Stimulated activated CD4-positive, alpha-beta T cell treated with anti-CD3 and anti-CD28 coated beads, Interleukin-15, amount 100 ng/mL, for 24 hours (primary cell): ENCODE measurements at places on chromosomes 5 and 9.

GRCh38 chr5:167716126-167716775 lies 575.2 kb upstream of the WWC1 start:
- DNase-seq = no peak

GRCh38 chr5:102932781-102933180 lies 177.7 kb downstream of the PAM start:
- no peak for DNase-seq

DNA sequence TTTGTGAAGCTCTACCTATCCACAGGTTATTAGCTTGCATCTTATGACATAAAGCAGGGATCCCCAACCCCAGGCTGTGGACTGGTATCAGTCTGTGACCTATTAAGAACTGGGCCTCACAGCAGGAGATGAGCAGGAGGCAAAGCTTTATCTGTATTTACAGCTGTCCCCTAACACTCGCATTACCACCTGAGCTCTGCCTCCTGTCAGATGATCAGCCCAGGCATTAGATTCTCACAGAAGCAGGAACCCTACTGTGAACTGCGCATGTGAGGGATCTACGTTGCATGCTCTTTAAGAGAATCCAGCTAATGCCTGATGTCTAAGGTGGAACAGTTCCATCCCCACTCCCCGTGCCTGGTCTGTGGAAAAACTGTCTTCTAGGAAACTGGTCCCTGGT lies 19.7 kb downstream of the FBXW11 start:
- no peak for DNase-seq

DNA sequence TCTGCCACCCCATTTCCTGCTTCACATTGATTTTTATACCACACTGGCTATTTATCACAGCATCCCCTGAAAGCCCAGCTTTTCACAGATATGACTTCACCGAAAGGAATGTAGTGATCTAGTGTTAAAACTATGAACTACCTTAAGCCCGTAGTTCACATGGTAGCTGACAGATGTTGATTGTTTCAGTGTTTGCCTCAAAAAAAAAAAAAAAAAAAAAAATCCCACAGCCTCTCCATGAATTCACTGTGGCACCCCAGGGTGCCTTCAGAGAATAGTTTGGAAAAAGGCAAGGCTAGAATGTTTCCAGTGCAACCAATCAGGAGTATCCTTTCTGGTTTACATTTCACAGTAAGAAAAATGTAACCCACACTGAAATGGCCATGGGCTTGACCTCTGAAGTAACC lies 37.1 kb downstream of the GLIS3 start:
- no peak for DNase-seq

- DNase-seq = no peak
Observed at GRCh38 chr9:19298436-19299000, 68.0 kb downstream of the DENND4C start.

- no peak for DNase-seq
Observed at GRCh38 chr5:106780355-106780754, 890.4 kb downstream of the EFNA5 start.

GRCh38 chr9:37508135-37508833 lies 22.5 kb downstream of the POLR1E start:
- no peak for DNase-seq

GRCh38 chr9:99039505-99040182 lies 65.3 kb upstream of the TGFBR1 start:
- DNase-seq = no peak

DNA sequence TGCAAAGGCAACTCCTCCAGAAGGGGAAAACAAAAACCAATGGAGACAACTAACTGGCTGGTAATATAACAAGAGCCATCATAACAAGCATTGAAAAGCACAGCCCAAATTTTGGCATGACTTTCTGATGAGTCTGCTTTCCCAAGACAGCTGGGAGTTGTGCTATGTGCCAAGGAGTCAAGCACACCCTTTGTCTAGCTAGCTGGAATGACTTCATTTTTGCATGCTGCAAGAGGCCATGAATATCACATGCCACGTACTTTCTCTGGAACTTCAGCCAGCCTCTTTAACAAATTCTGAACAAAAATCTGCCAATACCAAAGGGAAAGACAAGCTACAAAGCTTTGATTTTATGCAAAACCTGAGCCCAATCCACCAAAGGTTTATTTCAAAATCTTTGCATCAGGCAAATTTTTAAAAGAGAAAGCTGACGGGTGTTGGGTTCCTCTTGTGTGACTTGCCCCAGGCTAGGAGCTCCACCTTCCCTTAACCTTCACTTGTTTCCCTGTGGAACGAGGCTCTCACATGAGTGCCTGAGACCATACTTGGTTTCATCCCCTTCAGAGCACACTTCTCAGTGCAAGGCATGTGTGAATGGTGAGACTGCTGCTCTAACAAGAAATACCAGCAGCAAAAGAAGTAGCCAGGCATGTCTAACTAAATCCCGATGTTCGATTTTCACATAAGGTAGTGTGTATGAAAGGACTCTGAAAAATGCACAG lies 47.3 kb downstream of the S1PR3 start:
- no peak for DNase-seq

DNA sequence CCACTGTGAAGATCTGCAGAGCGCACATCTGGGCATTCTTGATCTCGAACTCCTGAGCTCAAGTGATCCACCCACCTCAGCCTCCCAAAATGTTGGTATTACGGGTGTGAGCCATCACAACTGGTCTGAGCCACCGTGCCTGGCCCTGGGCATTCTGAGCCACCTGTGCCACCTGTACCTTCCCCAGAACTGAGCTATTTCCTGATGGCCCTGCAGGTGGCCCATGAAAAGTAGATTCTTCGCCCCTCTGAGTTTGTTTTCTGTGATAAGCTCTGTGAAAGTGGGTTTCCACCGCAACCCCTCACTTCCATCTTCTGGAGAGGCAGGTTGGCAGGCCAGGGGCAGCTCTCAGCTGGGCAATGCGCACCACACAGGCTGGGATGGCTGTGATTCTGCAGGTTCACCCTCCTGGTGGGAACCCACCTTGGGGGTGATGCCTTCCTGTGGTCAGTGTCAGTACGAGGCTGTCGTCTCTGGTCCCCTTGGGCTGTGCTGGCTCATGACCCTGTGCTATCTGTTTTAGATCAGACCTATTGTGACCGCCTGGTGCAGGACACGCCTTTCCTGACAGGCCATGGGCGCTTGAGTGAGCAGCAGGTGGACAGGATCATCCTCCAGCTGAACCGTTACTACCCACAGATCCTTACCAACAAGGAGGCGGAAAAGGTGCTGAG lies 11.3 kb downstream of the CARD19 start:
- no peak for DNase-seq

DNA sequence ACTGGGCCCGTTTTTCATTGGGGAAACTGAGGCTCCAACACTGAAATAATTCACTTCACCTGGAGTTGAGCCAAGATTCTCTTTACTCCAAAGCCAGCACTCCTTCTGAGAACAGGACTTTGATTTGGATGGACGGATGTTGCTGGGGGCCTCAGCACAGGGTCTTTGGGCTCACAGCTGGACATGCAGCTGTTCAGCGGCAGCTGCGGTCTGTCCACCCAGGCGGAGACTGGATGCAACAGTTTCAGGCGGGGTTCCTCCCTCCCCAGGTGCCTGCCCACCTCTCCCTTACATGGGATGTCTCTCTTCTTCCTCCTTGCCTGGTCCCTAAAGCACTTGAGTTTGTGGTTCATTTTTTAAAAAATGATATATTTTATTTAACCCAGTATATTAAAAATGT lies 219.0 kb upstream of the IRX4 start:
- DNase-seq = no peak

GRCh38 chr5:6328173-6328572 lies 50.2 kb downstream of the MED10 start:
- peak; percentile 6 for DNase-seq

- DNase-seq = no peak
Observed at GRCh38 chr5:123444016-123444415, 20.8 kb upstream of the CEP120 start.
